ENCODE measurements at places on chromosomes 3 and 15. TPM values are rescaled to one million over a fixed set of nuclear protein-coding genes. Genes with fewer than 3 reads are reported as not detected.

The TNNC1 gene
- 4.6 TPM for total RNA-seq

The GNAT1 gene
- total RNA-seq: 0.27 TPM

The SNTN gene
- total RNA-seq: not detected

The CHL1 gene
- not detected for total RNA-seq

The TEX55 gene
- total RNA-seq: not detected

The FRMD4B gene
- total RNA-seq: 148 TPM

- H3K4me3 ChIP-seq: no peak overlapping the region
- H3K27ac ChIP-seq: no peak overlapping the region
- H3K4me1 ChIP-seq: no peaks in the 10 kb centered on the region
- no peaks in the 10 kb centered on the region for H3K36me3 ChIP-seq
These were observed 7.9 kb upstream of the PDE8A start for GRCh38 chr15:84973492-84974460.

DNA sequence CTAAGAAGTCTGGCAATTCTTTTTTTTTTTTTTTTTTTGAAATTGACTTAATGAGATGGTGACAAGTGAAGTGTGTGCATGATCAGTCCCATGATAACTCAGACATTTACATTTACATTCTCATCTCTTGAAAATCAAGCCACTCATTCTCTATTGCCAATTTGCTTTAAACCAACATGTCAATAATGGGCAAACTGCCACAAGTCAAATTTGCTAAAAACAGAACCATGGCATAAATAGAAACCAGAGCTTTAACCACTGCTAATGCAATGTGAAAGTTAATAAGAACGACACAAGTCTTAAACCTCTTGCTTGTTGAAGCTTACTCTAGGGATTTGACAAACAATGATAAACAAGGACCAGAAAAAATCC lies 12.0 kb upstream of the COL8A1 start:
- H3K4me3 ChIP-seq: no peak overlapping the region
- no peaks in the 10 kb centered on the region for H3K36me3 ChIP-seq
- no peak for DNase-seq
- H3K27ac ChIP-seq: no peak overlapping the region
- peaks cover 4% of the 10 kb centered on the region for H3K27me3 ChIP-seq

DNA sequence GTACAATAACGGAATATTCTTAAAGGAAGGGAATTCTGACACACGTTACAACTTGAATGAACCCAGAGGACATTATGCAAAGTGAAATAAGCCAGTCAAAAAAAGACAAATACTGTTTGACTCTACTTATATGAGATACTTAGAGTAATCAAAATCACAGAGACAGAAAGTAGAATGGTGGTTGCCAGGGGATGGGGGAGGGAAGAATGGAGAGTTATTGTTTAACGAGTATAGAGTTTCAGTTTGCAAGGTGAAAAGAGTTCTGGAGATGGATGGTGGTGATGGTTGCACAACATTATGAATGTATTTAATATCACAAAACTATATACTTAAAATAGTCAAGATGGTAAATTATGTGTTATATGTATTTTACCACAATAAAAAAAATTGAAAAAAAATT lies 112.9 kb upstream of the ARHGEF3 start:
- H3K36me3 ChIP-seq: peaks cover 2% of the 10 kb centered on the region

- H3K27ac ChIP-seq: no peak overlapping the region
- no peak overlapping the region for H3K4me3 ChIP-seq
- H3K4me1 ChIP-seq: no peaks in the 10 kb centered on the region
These were observed 13.1 kb downstream of the RSL24D1 start for GRCh38 chr15:55183679-55184078.

- no peak for DNase-seq
- peaks cover 9% of the 10 kb centered on the region for H3K36me3 ChIP-seq
- H3K4me1 ChIP-seq: peaks cover 2% of the 10 kb centered on the region
- H3K27ac ChIP-seq: no peak overlapping the region
- no peak overlapping the region for H3K4me3 ChIP-seq
These were observed 13.4 kb upstream of the FAM98B start for GRCh38 chr15:38440353-38441129.

DNA sequence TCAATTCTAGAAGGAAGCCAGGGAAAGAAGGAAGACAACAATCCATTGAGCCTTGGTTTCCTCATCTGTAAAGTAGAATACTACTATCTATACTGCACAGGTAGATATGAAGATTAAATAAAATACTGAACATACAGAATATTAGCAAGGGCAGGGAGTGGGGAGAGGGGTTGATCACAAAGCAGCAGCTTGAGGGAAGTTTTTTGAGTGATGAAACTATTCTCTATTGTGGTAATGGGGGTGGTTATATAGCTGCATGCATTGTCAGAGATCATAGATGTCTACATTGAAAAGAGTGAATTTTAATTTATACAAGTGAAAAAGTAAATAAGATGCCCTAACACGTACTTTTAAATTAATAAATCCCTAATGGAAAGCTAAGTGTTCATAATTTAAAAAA lies 242.6 kb upstream of the LRTM1 start:
- H3K4me3 ChIP-seq: no peak overlapping the region
- no peak for DNase-seq
- peaks cover 1% of the 10 kb centered on the region for H3K36me3 ChIP-seq
- peak overlapping the region; percentile 84 for H3K27ac ChIP-seq
- peaks cover 31% of the 10 kb centered on the region for H3K4me1 ChIP-seq

DNA sequence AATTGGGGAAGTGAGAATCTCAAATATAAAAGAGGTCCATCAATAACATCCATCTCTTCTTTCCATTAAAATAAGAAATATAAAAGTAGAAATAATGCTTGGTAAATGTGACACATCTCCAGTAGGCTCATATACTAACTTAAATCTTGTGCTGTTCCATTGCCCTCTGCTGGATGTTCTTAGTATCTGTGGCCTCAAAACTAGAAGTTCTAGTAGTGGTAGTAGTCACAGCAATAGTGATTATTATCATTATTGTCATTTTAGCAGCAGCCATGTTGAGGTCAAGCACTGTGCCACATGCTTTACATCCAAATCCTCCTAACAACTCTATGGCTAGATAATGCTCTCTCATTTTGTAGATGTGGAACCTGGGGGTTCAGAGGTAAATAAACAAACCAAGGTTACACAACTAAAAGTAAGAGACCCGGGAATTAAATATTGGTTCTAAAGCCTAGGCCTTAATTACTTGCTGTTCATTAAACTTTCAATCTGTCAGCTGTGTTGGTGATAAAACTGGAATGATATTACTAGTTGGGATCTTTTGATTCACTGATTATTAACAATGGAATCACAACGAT lies 20.2 kb upstream of the BTLA start:
- H3K27ac ChIP-seq: no peak overlapping the region
- H3K4me3 ChIP-seq: no peak overlapping the region
- DNase-seq: no peak
- H3K27me3 ChIP-seq: no peaks in the 10 kb centered on the region
- peaks cover 12% of the 10 kb centered on the region for H3K36me3 ChIP-seq

- H3K4me3 ChIP-seq: no peak overlapping the region
- peaks cover 28% of the 10 kb centered on the region for H3K27me3 ChIP-seq
- H3K36me3 ChIP-seq: no peaks in the 10 kb centered on the region
These were observed 8.2 kb upstream of the TMEM158 start for GRCh38 chr3:45234250-45234649.

DNA sequence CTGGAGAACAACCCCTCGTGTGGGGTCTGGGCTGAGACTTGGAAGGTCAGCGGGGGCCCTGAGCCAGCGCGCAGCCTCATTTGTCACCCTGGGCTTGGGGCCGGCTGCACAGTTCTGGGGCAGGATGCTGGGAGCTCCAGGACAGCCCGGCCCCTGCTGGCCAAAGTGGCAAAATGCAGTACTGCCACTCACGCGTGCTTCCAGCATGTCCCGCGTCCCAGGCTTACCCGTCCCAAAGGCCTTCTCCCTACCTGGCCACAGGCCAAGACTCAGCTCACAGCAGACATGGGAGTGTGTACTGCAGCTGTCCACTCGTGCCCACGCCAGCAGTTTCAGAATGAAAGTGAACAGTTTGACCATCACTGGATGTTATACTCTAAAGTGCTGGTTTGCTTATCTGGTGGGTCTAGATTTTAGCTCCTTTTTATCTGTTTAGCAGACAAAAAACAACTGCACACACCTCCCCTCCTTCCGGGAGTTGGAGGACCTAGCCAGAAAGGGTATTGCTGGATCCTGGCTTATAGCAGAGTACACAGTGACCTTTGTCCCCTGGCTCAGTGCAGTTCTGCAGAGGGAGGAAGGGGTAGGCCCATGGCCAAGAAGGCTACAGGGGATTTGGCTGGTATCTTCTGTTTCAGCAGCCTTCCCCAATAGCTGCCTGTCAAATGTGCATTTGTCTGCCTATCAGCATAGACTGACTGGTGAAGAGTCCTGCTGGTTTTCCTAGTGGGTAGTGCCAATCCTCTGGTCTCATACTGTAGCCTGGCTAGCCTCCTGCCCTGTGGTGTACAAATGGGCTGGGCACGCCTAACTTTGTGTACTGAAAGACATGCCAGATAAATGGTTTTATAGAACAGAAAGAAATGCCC lies 23.2 kb upstream of the IP6K2 start:
- H3K4me3 ChIP-seq: peak overlapping the region; percentile 16
- H3K4me1 ChIP-seq: peaks cover 13% of the 10 kb centered on the region
- DNase-seq: peak; percentile 72
- H3K27me3 ChIP-seq: no peaks in the 10 kb centered on the region

- DNase-seq: no peak
- no peak overlapping the region for H3K4me3 ChIP-seq
- no peak overlapping the region for H3K27ac ChIP-seq
- H3K36me3 ChIP-seq: no peaks in the 10 kb centered on the region
- H3K27me3 ChIP-seq: no peaks in the 10 kb centered on the region
These were observed 260.4 kb upstream of the P2RY1 start for GRCh38 chr3:152574461-152575079.

GRCh38 chr3:171156401-171157010 lies 130.0 kb upstream of the SLC2A2 start:
- H3K27ac ChIP-seq: peak overlapping the region; percentile 35
- peaks cover 15% of the 10 kb centered on the region for H3K4me1 ChIP-seq
- H3K27me3 ChIP-seq: peaks cover 1% of the 10 kb centered on the region
- no peak overlapping the region for H3K4me3 ChIP-seq

- no peaks in the 10 kb centered on the region for H3K36me3 ChIP-seq
- H3K4me3 ChIP-seq: no peak overlapping the region
- DNase-seq: no peak
- no peaks in the 10 kb centered on the region for H3K27me3 ChIP-seq
- H3K4me1 ChIP-seq: peaks cover 56% of the 10 kb centered on the region
These were observed 156.0 kb upstream of the TPM1 start for GRCh38 chr15:62886431-62887071.

- H3K4me3 ChIP-seq: no peak overlapping the region
- peak overlapping the region; percentile 61 for H3K27ac ChIP-seq
- H3K4me1 ChIP-seq: peaks cover 13% of the 10 kb centered on the region
- H3K36me3 ChIP-seq: peaks cover 4% of the 10 kb centered on the region
- no peaks in the 10 kb centered on the region for H3K27me3 ChIP-seq
- DNase-seq: no peak
These were observed 32.3 kb downstream of the B3GNT5 start for GRCh38 chr3:183285318-183285717.

- H3K36me3 ChIP-seq: no peaks in the 10 kb centered on the region
- H3K27ac ChIP-seq: no peak overlapping the region
- no peak overlapping the region for H3K4me3 ChIP-seq
- peaks cover 20% of the 10 kb centered on the region for H3K4me1 ChIP-seq
These were observed 27.9 kb downstream of the CYP8B1 start for GRCh38 chr3:42847731-42848130.

DNA sequence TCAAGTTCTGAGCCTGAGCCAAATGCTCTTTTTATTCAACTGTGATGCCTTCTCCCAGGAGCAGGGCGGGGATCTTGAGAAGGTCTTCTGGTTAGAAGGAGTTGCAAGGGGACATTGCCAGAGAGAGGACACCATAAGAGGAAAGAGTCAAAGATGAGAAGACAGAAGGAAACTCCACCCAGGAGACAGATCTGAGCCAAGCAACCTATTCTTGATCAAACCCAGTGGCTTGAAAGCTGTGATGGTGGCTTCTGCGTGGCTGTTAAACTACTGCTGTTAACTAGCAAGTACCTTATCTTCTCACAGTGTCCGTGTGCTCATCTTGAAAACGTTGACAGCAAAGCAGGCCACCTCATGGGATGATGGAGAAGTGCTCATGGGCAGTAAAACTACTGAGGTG lies 19.8 kb upstream of the AGBL1 start:
- peaks cover 41% of the 10 kb centered on the region for H3K27me3 ChIP-seq
- no peaks in the 10 kb centered on the region for H3K36me3 ChIP-seq
- no peaks in the 10 kb centered on the region for H3K4me1 ChIP-seq
- no peak overlapping the region for H3K27ac ChIP-seq
- no peak overlapping the region for H3K4me3 ChIP-seq
- DNase-seq: no peak

- no peaks in the 10 kb centered on the region for H3K36me3 ChIP-seq
- peak overlapping the region; percentile 68 for H3K27ac ChIP-seq
- H3K27me3 ChIP-seq: no peaks in the 10 kb centered on the region
These were observed 129.0 kb downstream of the RPL22L1 start for GRCh38 chr3:170740726-170741591.

- H3K27me3 ChIP-seq: no peaks in the 10 kb centered on the region
- H3K4me1 ChIP-seq: peaks cover 10% of the 10 kb centered on the region
- H3K27ac ChIP-seq: peak overlapping the region; percentile 69
- no peak for DNase-seq
- H3K36me3 ChIP-seq: peaks cover 22% of the 10 kb centered on the region
These were observed 208.2 kb upstream of the CTDSPL start for GRCh38 chr3:37653466-37653865.

DNA sequence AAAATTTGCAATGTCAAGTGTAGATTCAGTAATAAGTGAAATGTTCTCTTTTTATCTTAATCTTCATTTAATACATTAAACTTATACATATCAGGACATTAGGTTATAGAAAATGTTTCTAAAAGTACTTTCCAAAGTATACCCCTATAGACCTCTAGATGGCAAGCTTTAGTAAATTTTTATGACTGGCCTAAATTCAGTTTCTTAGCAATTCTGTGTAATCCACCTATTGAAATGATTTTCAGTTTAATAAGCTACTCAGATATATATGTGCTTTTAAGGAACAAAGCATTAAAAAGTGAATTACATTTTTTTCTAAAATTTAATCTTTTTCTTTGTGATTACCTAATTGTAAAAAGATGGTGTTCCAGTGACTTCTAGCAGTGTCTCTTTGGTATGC lies 342.2 kb downstream of the GBE1 start:
- H3K4me1 ChIP-seq: peaks cover 15% of the 10 kb centered on the region
- no peak for DNase-seq
- H3K4me3 ChIP-seq: no peak overlapping the region
- H3K36me3 ChIP-seq: no peaks in the 10 kb centered on the region

Measured in mesothelial cell of epicardium (in vitro differentiated cells).